ENCODE measurements at places on chromosomes 11 and 22. TPM values are rescaled to one million over a fixed set of nuclear protein-coding genes. Genes with fewer than 3 reads are reported as not detected.

- DNase-seq: no peak
Measured at GRCh38 chr22:39920134-39920743, 19.4 kb downstream of the GRAP2 start.

- DNase-seq: no peak
Measured at GRCh38 chr11:35248558-35249323, 109.8 kb downstream of the CD44 start.

GRCh38 chr11:75073459-75074190 lies 23.1 kb downstream of the OR2AT4 start:
- DNase-seq: no peak

OR51B4 gene
- total RNA-seq: not detected

GRCh38 chr11:680970-681369 lies 14.1 kb downstream of the DEAF1 start:
- DNase-seq: no peak

GRCh38 chr22:41725510-41726110 lies 26.3 kb downstream of the MEI1 start:
- DNase-seq: no peak

DNA sequence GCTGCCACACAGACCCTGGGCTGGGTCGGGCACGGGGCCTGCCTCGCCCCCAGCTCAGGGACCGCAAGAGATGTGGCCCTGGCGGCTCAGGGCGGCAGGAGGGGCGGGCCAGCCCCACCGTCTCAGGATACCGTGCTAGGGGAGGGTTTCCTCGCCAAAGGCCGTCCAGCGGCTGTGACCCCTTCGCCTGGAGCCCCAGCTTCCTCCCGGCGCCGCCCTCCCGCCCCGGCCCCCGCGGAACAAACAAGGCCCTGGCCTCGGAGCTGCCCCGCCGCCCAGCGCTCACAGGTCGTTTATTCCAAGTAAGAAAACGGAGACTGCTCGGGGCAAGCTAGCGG lies 543 bp upstream of the AP2A2 start:
- DNase-seq: no peak

DNA sequence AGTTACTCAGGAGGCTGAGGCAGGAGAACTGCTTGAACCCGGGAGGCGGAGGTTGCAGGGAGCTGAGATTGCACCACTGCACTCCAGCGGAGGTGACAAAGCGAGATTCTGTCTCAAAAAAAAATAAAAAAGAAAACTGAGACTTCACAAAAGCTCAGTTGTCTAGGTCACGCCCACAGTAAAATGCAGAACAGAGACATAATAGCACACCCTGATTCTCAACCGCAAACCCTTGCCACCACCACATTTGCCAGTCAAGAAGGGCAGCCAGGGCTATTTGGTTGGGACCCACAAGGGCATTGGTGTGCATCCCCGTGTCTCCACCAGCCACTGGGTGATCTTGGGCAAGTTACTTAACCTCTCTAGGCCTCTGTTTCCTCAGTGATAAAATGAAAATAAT lies 25.4 kb downstream of the CREB3L1 start:
- DNase-seq: no peak

DNA sequence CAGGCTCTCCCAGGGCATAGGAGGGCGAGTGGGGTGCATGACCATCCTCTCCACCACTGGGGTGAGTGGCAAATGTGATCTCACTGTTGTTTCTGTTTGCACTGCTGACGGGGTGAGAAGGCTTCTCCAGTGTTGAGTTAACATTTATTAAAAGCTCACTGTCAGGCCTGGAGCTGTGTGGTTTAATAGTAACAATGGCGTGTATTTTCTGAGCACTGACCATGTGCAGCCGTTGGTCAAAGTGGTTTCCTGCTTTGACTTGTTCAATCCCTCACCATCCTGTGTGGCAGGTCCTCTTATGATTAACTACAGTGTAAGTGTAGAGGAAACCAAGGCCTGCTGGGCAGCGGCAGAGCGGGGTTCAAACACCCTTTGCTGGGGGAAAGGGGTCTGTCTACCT lies 4.4 kb downstream of the A4GALT start:
- peak; percentile 8 for DNase-seq

FGF19 gene
- total RNA-seq: not detected

DNA sequence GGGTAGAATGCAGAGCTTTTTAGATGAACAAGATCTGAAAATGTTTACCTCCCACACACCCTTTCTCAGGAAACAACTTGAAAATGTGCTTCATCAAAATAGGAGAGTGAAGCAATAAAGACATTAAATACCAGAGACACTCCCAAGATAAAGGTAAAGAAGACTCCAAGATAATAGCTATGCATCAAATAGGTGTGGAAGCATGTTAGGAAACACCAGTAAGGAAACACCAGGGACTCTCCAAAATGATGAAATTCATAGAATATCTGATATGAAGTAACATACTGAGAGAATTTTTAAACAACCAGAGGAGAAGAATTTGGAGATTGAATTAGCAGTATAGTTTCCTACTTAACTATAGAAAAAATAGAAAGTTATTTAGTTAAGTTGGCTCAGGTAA lies 57.0 kb downstream of the OR10A6 start:
- no peak for DNase-seq

DNA sequence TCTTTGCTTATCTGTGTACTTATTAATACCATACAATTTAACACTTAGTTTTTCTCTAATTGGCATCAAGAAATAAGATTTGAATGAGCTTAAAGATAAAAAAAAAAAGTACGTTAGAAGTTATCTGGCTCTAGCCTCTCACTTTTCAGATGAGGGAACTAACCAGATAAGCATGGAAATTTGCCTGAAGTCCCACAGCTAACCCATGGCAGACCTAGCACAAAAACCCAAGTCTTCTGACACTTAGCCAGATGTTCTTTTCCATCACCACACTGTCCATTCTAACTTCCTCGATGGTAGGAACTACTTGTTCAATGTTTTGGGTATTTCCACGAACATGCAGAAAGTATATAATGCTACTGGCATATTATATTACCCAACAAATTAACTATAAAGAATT lies 7.4 kb upstream of the SOX6 start:
- DNase-seq: no peak

GRCh38 chr22:26122920-26123468 lies 46.3 kb upstream of the SEZ6L start:
- DNase-seq: no peak

- peak; percentile 59 for DNase-seq
Measured at GRCh38 chr11:111378861-111379601, at the start of gene POU2AF1. Gene POU2AF1 (minus strand): TSS chr11:111379275. CDS start chr11:111379177, 98 bp downstream.

GRCh38 chr11:132051704-132052103 lies 681.3 kb downstream of the NTM start:
- DNase-seq: no peak

GRCh38 chr11:34267417-34267816 lies 90.4 kb downstream of the ABTB2 start:
- DNase-seq: no peak

Data from astrocyte (in vitro differentiated cells and primary cell).